H1 (cell line): ENCODE measurements at places on chromosomes 16 and 17.

GRCh38 chr17:61310590-61310989 is 89.1 kb upstream of the TBX2 start:
- no peaks in the 10 kb centered on the region for H3K27me3 ChIP-seq
- H3K27ac ChIP-seq: no peak overlapping the region
- no peaks in the 10 kb centered on the region for H3K36me3 ChIP-seq
- peaks cover 4% of the 10 kb centered on the region for H3K4me1 ChIP-seq

- no peak for DNase-seq
- no peak overlapping the region for H3K27ac ChIP-seq
- H3K36me3 ChIP-seq: no peaks in the 10 kb centered on the region
- no peaks in the 10 kb centered on the region for H3K27me3 ChIP-seq
Observed at GRCh38 chr16:61005952-61006351, 1030.3 kb downstream of the CDH8 start.

- H3K4me3 ChIP-seq: no peak overlapping the region
- no peaks in the 10 kb centered on the region for H3K27me3 ChIP-seq
- no peaks in the 10 kb centered on the region for H3K4me1 ChIP-seq
- H3K36me3 ChIP-seq: no peaks in the 10 kb centered on the region
- no peak overlapping the region for H3K27ac ChIP-seq
- DNase-seq: no peak
Observed at GRCh38 chr17:17582372-17582771, 9.1 kb downstream of the PEMT start.

DNA sequence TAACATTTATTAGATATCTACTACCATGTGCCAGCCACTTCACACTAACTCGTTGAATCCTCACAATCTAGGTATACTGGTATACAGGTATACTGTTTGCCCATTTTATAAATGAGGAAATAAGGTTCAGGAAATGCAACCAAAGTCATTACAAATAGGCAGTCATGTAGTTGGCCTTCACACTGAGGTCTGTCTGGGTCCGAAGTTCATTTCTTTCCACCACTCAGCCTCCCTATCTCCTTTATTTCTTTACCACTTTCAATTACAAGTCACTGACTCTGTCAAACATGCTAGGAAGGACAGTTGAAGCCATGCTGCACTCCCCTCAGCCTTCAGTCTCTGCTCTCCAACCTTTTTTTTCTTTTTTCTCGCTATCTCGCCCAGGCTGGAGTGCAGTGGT is 20.7 kb upstream of the SIAH1 start:
- no peak for DNase-seq
- H3K27ac ChIP-seq: no peak overlapping the region

DNA sequence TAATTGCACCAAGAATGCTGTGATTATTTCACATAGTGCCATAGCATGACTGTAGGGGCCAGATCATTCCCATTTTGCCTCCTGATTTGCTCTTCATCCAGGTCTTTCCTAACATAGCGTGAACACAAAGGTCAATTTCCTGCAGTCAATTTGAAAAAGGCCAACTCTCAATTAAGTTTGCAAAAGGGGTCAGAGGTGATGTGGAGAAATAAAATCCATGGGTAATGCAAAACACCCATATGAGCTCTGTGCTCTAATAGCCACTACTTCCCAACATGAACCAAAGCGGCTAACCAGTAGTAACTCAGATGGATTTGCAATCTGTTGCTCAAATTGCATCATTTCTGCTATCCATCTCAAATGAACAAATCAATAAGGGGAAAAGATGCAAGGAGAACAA is 275.5 kb upstream of the SOX9 start:
- H3K36me3 ChIP-seq: no peaks in the 10 kb centered on the region
- no peaks in the 10 kb centered on the region for H3K27me3 ChIP-seq
- H3K4me1 ChIP-seq: no peaks in the 10 kb centered on the region
- H3K4me3 ChIP-seq: no peak overlapping the region

DNA sequence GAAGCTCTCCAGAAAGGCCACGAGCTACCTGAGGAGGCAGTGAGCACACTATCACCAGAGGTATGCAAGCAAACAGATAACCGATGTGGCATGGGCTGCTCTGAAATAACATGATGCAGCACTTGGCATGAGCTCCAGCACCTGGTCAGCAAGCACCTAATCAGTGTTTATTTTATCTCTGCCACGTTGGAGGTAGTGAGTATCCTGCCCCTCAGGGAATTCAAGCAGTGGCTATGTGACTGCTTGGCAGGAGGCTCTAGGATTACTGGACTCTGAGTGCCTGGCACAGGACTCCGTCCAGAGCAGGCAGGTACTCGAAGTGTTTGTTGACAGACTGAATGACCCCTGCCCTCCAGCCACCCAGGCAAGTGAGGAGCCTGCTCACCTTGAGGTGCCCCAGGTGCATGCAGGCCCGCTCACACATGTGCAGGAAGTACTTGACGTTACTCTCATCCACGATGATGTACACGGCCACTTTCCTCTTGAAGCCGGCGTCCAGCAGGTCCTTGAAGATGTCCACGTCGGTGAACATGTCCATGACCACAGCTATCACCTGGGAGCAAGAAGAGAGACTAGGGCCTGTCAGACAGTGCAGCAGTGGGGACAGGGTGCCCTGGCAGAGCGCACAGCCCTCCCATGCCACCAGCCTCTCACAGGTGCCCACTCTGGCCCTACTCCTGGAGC is 16.6 kb downstream of the FAM83G start:
- no peak overlapping the region for H3K27ac ChIP-seq
- no peak overlapping the region for H3K4me3 ChIP-seq
- no peak for DNase-seq
- H3K4me1 ChIP-seq: no peaks in the 10 kb centered on the region
- H3K36me3 ChIP-seq: no peaks in the 10 kb centered on the region

DNA sequence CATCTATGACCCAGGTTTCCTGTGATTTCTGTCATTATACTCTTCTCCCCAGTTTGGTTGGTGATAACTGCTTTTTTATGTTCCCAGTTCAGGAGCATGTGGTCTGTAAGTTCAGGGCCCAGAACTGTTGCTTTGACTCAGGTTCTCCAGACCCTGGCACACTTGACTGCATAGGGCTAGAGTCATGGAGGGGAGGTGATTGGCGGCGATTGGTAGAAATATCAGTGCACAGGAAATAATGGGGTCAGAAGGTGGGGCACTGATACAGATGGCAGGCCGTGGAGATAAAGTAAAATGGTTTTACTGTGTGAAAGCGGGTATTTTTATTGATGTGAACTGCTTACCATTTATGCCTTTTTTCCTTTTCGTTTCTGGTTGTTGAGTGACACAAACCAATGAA is 28.7 kb downstream of the TAC4 start:
- H3K36me3 ChIP-seq: peaks cover 25% of the 10 kb centered on the region
- H3K4me3 ChIP-seq: no peak overlapping the region
- peaks cover 4% of the 10 kb centered on the region for H3K4me1 ChIP-seq
- H3K27ac ChIP-seq: 0 out of 2 replicates have a peak overlapping the region, but pooled peaks have one; percentile 10

- H3K36me3 ChIP-seq: no peaks in the 10 kb centered on the region
- no peak overlapping the region for H3K27ac ChIP-seq
- no peaks in the 10 kb centered on the region for H3K27me3 ChIP-seq
- no peak for DNase-seq
- no peak overlapping the region for H3K4me3 ChIP-seq
Observed at GRCh38 chr17:44610871-44611270, 45.4 kb upstream of the MEIOC start.

DNA sequence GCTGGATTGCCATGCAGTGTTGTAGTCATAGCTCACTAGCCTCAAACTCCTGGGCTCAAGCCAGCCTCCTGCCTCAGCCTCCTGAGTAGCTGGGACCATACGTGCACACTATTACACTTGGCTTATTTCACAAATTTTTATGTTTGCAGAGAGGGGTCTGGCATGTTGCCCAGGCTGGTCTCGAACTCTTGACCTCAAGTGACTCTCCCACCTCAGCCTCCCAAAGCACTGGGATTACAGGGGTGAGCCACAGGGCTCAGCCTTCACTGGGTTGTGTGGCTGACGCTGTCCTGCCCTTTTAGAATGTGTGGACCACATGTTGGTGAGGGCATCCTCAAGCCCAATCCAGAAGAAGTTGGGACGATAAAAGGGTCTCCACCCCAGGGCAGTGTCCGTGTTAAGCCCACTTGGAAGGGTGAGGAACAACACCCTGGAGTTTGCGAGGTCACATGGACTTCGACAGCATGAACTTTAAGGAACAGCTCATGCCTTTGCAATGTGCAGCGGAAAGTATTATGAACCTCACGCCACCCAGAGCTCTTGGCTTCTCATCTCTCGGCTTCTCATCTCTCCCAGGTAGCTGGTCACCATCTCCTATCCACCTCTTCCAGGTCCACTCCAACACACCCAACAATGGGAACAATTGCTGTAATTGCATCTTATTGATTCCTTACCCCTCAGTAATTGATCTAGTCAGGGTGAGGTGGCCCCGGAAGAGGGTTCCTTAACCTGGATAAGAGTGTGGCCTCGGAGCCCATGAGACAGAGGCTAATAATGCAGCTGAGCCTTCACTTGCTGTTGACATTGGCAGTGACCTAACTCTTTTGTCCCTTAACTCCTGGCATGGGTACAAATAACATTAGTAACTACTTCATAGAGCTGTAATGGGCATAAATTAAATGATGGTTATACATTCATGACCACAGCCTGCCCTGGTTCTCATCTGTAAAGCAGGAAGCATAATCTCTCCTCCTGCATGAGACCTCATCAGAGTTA is 6.7 kb downstream of the FOXL1 start:
- no peaks in the 10 kb centered on the region for H3K36me3 ChIP-seq
- H3K4me3 ChIP-seq: no peak overlapping the region
- DNase-seq: no peak
- H3K4me1 ChIP-seq: peaks cover under 1% of the 10 kb centered on the region; the same call in 1 of the 2 replicates
- no peak overlapping the region for H3K27ac ChIP-seq
- peaks cover 19% of the 10 kb centered on the region for H3K27me3 ChIP-seq

- H3K4me3 ChIP-seq: no peak overlapping the region
- no peaks in the 10 kb centered on the region for H3K27me3 ChIP-seq
- no peaks in the 10 kb centered on the region for H3K4me1 ChIP-seq
- no peak for DNase-seq
- no peak overlapping the region for H3K27ac ChIP-seq
Observed at GRCh38 chr16:20598832-20599469, 22.8 kb upstream of the ACSM2B start.

GRCh38 chr17:30954046-30954830 is 16.6 kb upstream of the RNF135 start:
- H3K4me1 ChIP-seq: peaks cover 3% of the 10 kb centered on the region
- H3K27me3 ChIP-seq: no peaks in the 10 kb centered on the region
- H3K36me3 ChIP-seq: no peaks in the 10 kb centered on the region
- no peak overlapping the region for H3K4me3 ChIP-seq
- DNase-seq: no peak

- H3K4me3 ChIP-seq: no peak overlapping the region
- no peak for DNase-seq
Observed at GRCh38 chr16:84810518-84811273, 9.1 kb upstream of the CRISPLD2 start.

- no peaks in the 10 kb centered on the region for H3K4me1 ChIP-seq
- H3K4me3 ChIP-seq: no peak overlapping the region
- H3K27ac ChIP-seq: no peak overlapping the region
- H3K27me3 ChIP-seq: no peaks in the 10 kb centered on the region
- DNase-seq: no peak
Observed at GRCh38 chr16:24996731-24997130, 18.4 kb downstream of the ARHGAP17 start.

- H3K36me3 ChIP-seq: no peaks in the 10 kb centered on the region
- DNase-seq: no peak
- no peak overlapping the region for H3K4me3 ChIP-seq
- H3K27ac ChIP-seq: no peak overlapping the region
Observed at GRCh38 chr17:70920416-70920815, 751.1 kb downstream of the KCNJ2 start.

GRCh38 chr16:52050418-52050817 is 496.5 kb downstream of the TOX3 start:
- no peaks in the 10 kb centered on the region for H3K36me3 ChIP-seq
- no peak overlapping the region for H3K4me3 ChIP-seq
- H3K27me3 ChIP-seq: no peaks in the 10 kb centered on the region
- DNase-seq: no peak

DNA sequence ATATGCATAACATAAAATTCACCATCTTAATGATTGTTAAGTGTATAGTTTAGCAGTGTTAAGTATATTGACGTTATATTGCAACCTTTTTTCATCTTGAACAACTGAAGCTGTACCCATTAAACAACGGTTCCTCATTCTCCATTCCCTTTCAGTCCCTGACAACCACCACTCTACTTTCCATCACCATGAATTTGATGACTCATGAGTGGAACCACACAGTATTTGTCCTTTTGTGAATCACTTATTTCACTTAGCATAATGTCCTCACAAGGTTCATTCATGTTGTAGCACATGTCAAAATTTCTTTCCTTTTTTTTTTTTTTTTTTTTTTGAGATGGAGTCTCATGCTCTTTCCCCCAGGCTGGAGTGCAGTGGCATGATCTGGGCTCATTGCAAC is 46.0 kb downstream of the HOXB1 start:
- no peak overlapping the region for H3K4me3 ChIP-seq
- H3K36me3 ChIP-seq: no peaks in the 10 kb centered on the region
- H3K27me3 ChIP-seq: no peaks in the 10 kb centered on the region; the same call in 1 of the 2 replicates

DNA sequence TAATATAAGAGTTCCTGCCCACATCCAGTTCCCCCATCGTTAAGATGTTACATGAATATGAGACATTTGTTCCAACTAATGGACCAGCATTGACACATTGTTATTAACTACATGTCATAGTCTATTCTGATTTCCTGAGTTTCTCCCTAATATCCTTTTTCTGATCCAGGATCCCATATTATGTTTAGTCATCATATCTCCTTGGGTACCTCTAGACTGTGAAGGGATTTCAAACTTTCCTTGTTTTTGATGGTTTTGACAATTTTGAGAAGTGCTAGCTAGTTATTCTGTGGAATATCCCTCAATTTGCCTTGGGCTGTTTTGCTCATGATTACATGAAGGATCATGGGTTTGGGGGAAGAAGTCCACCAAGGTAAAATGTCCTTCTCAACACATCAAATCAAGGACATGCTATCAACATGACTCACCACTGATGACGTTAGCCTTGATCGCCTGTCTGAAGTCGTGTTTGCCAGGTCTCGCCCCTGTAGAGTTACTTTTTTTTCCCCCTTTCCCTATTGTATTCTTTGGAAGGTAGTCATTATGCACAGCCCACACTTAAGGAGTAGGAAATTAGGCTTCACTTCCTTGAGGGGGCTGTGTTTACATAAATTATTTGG is 42.5 kb downstream of the CACNG3 start:
- no peaks in the 10 kb centered on the region for H3K36me3 ChIP-seq
- no peak overlapping the region for H3K27ac ChIP-seq
- DNase-seq: no peak
- H3K27me3 ChIP-seq: no peaks in the 10 kb centered on the region
- H3K4me1 ChIP-seq: no peaks in the 10 kb centered on the region
- H3K4me3 ChIP-seq: no peak overlapping the region

- no peak overlapping the region for H3K4me3 ChIP-seq
- DNase-seq: peak; percentile 70
- H3K4me1 ChIP-seq: peaks cover 32% of the 10 kb centered on the region
- peak overlapping the region; percentile 8; the same call in 1 of the 2 replicates for H3K27ac ChIP-seq
Observed at GRCh38 chr17:4599505-4600281, 15.4 kb downstream of the SMTNL2 start.
